Fibroblast of pulmonary artery (primary cell): ENCODE measurements at places on chromosomes 13 and 19.

DNA sequence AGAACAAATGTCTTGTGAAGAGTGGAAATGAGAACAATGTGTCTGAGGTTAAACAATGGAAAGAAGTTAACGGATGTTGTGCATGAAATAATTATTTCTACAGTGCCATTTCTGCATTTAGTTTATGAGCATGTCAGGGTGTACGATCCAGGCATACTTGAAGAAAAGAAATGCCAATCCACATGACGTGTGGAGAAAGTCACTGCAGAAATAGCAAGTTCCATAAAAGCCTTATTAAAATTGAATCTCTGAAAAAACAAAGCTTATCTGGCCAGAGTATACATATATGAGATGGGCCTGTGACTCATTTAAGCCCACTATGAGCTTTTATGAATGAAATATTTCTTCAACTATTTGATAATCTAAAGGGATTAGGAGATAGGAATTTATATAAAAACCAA is 426.1 kb downstream of the EFNB2 start:
- DNase-seq: peak; percentile 43

GRCh38 chr13:34346626-34347025 is 528.7 kb downstream of the RFC3 start:
- DNase-seq: no peak

DNA sequence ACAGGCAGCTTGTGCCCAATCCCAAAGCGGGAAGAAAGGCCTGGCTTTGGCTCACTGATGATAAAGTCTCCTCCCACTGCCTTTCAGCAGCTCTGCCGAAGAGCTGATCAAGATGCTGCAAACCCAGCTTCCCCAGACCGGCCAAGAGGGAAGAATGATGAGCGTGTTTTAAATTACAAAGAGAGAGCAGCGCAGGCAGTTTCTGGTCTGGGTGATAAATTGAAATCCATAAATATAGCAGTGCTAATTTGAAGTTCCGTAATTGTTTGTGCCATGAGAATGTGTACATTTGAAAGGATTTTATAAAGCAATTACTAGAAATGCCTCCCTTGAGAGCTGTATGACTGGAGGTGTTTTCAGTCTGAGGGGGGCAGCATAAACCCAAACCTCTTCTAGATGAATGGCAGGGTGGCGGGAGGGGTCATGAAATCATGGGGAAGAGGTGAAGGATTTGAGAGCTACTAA is 171.8 kb downstream of the STK24 start:
- DNase-seq: peak; percentile 53

DNA sequence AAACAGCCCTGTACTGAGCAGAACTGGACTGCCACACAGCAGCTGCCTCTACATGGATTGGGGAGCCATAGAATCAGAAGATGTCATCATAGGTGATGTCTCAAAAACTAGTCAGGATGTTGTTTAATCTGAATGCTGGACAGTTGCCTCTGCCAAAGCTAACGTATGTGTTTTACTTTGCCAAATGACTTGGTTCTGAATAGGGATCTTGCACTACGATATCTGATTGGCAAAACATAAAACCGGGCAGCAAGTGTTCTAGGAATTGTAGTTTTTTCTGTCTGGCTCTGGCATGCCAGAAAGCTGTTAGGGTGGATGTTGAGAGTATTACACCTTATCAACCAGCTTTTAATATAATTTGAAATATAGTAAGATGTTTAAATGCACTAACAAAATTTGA is 645.9 kb downstream of the GPC5 start:
- DNase-seq: no peak

DNA sequence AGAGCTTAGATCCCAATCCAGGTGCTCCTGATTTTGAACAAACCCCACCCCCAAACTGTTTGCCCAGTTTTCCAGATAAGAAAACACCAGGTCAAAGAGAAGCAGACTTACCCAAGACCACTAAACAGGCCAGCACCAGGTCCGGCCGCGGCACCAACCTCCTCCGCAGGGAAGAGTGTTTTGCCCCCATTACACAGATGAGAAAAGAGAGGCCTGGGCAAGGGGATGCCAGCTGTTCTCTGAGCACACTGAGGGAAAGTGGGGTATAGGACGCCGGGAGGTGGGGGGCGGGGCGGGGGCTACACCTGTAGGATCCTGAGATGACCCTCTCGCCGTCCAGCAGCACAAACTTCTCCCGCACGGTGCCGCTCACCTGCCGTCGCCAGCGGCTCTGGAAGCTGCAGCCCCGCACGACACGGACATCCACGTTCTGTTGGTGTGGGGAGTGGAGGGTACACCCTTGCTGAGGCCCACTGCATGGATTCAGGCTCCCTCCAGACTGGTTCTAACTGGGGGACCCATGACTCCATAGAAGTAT is 3.1 kb downstream of the SPACA4 start:
- no peak for DNase-seq

- DNase-seq: no peak
These were observed 279.5 kb upstream of the PCDH20 start for GRCh38 chr13:61695147-61695546.

- DNase-seq: no peak
These were observed 28.1 kb downstream of the MICOS13 start for GRCh38 chr19:5652261-5652660.

GRCh38 chr19:42508892-42509444 is 19.3 kb downstream of the CEACAM1 start:
- DNase-seq: no peak

DNA sequence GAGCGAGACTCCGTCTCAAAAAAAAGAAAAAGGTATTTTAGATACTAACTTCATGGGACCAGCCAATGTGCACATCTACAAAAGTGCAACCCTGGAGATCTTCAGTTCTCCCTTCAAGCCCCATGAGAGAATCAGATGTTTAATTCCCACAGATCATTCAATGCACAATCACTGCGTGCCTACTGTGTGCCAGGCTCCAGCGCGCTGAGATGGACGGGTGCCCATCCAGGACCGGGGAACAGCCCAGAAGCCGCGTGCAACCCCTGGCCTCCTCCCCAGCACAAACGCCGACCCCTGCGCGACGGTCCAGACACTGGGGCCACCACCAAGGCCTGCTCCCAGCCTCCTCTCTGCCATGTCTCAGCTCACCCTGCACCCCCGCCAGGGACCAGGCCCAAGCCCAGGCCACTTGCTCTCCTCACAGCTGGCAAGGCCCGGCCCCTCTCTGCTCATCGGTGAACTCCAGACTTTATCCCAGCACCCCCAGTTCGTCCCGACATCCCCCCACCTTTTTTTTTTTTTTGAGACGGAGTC is 5.3 kb downstream of the BTBD2 start:
- DNase-seq: no peak

- peak; percentile 44 for DNase-seq
These were observed 3.4 kb downstream of the SPRY2 start for GRCh38 chr13:80337288-80338081.

GRCh38 chr13:98174307-98174706 is 2.8 kb downstream of the RNF113B start:
- DNase-seq: no peak

- no peak for DNase-seq
These were observed 97.1 kb upstream of the IRS2 start for GRCh38 chr13:109883181-109884180.

GRCh38 chr13:113724780-113725315 is 34.2 kb upstream of the TMEM255B start:
- peak; percentile 61 for DNase-seq

GRCh38 chr19:19468424-19469050 is 46.8 kb downstream of the TSSK6 start:
- DNase-seq: peak; percentile 37

GRCh38 chr13:54879036-54879435 is 1850.4 kb downstream of the OLFM4 start:
- DNase-seq: no peak

GRCh38 chr13:45327253-45327955 is 13.6 kb downstream of the TPT1 start:
- DNase-seq: no peak

DNA sequence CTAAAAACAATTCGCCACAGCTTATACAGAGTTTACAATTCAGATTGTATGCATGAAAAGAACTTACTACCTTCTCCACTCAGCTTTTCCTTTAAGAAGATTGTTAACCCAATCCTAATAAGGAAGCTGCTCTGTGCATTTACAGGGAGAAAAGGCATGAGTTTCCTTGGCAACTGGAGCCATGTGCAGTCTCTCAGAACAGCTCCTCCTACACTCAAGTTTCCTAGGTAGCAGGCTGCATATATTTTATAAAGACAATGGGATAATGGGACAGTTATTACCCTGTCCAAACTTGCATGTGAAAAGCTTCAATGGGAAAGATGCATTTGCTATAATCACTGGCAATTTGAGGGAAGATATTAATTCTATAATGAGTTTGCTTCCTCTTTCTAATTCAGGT is 125.5 kb upstream of the TRPC4 start:
- DNase-seq: peak; percentile 68
